RPMI8226 (cell line): ENCODE measurements at places on chromosomes 13 and 19.

- DNase-seq, result no peak
Observed at GRCh38 chr19:6778386-6778785, 5.9 kb downstream of the VAV1 start.

DNA sequence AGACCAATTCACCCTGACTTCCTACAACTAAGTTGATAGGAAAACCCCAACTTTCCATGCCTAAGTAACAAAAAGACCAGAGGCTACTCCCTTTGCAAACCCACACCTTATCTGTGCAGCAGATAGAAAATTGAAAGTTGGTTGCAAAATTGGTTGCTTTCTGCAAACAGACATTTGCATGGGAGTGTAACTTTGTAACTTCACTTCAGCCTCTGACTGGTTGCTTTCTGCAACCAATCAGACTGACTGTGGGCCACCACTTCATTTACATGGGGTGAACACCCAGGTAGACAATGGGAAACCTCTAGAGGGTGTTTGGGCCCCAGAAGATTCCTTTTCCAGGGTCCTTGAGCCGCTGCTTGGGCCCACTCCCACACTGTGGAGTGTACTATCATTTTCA, 9.8 kb downstream of the TEX30 start:
- no peak for DNase-seq

- DNase-seq, result no peak
Observed at GRCh38 chr13:37889102-37889501, 19.5 kb upstream of the TRPC4 start.

DNA sequence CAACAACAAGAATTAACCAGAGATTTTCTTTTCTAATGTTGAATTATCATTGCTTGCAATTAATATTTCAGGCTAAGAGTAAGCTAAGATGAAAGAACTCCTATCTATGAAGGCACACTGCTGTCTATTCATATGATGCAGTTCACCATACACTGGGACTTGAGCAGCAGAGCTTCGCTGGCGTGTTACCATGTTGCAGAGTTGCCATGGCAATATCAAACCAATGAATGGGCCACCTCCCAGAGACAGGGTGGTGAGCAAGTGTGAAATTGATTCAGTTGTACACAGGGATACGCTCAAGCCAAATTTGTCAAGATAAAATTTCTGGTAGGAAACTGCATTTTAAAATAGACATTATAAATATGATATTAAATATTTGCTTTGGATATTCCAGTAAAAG, 69.3 kb upstream of the MYO16 start:
- no peak for DNase-seq

DNA sequence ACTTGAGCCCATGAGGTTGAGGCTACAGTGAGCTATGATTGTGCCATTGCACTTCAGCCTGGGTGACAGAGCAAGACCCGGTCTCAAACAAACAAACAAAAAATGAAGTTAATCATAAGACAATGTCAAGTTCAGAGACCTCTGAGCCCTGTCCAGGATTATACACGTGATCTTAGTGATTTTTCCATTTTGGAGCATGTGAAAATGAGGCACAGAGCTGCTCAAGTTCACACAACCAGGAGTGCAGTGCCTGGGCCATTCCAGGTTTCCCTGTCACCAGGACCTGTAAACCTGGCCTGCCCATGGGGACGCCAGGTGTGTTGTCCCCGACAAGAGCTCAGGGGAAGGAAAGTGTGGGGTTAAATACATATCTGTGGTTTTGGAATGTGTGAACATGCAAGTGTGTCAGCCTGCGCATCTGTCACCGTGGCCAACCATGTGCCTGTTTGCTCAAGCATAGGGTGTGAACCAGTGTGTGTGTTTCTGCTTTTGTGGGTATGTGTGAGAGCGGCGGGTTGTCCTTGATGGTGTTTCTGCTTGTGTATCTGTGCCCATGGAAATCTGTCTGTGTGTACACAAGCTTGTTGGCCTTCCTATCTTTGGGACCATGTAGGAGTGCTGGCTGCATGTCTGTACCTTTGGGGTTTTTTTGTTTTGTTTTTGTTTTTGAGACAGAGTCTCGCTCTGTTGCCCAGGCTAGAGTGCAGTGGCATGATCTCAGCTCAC, 1.5 kb upstream of the FXYD1 start:
- no peak for DNase-seq

- peak; percentile 88 for DNase-seq
Observed at GRCh38 chr19:18160971-18161635, 8.1 kb downstream of the PIK3R2 start.

DNA sequence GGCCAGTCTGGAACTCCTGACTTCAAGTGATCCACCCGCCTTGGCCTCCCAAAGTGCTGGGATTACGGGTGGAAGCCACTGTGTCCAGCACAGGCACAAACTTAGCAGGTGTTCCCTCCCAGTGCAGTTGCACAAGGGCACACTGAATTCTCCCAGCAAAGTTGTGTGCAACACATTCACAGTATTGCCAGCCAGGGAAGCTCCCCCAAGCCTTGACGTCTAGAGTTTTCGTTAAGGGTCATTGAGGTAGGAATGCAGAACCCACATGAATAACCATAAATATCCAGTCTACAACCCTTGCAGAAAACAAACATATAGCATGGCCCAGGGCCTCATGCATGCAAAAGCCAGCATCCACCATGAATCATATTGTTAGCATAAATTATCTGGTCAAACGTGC, 3.3 kb upstream of the AURKC start:
- DNase-seq, result no peak
